ENCODE measurements at places on chromosomes 2 and 18.

- DNase-seq, result no peak
Observed at GRCh38 chr18:29494371-29494770, 1317.4 kb upstream of the CDH2 start.

DNA sequence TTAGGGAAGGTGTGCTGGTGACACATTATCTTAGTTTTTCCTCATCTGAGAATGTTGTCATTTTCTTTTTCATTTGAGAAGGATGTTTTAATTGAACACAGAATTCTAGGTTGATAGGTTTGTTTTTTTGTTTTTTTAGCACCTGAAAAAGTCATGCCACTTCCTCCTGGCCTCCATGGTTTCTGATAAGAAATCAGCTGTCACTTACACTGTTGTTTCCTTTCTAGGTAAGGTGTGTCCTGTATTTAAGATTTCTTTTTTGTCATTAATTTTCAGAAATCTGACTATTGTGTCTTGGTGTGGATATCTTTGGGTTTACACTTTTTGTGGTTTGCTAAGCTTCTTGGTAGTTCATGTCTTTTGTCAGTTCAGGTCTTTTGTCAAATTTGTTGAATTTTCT, 99.3 kb downstream of the ROCK1 start:
- DNase-seq, result no peak

GRCh38 chr2:224221455-224221913, 180.4 kb downstream of the FAM124B start:
- no peak for DNase-seq

- no peak for DNase-seq
Observed at GRCh38 chr2:29855924-29856639, 65.3 kb downstream of the ALK start.

DNA sequence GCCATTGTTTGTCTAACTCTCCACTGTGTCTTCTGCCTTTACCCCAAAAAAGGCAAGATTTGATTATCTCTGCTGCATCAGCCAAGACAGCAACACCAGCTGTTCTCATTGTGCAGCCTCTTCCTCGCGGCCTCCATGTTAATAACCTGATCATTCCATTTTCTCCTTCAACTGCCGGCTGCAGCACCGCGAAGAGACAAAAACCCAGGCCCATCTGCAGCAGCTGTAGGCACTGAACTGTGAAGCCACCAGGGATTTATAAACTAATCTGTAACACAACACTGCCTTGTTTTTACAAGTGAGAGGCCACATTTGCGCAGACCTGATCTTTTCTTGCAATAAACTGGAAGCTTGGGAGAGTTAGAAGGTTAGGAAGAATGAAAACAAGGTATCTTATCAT, 147.8 kb downstream of the SATB2 start:
- no peak for DNase-seq

GRCh38 chr18:74624466-74624865, 26.8 kb downstream of the ZNF407 start:
- DNase-seq, result no peak

DNA sequence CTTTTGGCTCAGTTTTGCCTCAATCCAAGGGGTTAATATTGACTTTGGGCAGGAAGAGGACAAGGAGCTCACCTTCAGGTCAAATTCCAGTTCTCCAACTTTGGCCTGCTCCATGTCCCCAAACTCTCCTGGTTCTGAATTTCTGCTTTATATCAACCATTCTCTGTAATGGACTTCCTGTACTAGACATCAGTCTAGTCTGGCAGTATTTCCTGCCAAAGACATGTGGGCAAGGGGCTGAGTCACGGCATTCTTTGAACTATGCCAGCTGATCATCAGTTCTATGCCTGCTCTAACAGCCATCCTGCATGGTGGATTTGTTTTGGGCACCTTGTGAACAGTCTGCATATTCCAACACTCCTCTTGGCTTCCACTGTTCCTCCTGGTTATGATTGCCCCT, 199.4 kb downstream of the ZEB2 start:
- DNase-seq, result no peak

DNA sequence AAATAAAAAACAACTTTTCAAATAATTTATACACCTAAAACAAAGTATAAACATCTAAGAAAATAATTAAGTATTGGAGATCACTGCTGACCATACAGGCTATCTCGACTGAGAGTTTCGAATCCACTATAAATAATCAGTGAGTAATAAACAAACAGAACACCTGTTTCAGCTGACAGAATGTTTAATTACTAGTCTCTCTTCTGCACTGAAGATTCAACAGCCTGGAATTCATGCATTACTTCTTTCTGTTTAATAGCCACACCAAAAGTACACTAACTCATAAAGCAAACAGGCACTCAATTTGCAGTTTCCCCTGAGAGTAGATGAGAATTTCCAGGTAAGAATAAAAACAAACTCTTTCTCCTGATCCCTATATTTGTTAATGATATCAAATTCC, 138.5 kb downstream of the RBMS1 start:
- no peak for DNase-seq

DNA sequence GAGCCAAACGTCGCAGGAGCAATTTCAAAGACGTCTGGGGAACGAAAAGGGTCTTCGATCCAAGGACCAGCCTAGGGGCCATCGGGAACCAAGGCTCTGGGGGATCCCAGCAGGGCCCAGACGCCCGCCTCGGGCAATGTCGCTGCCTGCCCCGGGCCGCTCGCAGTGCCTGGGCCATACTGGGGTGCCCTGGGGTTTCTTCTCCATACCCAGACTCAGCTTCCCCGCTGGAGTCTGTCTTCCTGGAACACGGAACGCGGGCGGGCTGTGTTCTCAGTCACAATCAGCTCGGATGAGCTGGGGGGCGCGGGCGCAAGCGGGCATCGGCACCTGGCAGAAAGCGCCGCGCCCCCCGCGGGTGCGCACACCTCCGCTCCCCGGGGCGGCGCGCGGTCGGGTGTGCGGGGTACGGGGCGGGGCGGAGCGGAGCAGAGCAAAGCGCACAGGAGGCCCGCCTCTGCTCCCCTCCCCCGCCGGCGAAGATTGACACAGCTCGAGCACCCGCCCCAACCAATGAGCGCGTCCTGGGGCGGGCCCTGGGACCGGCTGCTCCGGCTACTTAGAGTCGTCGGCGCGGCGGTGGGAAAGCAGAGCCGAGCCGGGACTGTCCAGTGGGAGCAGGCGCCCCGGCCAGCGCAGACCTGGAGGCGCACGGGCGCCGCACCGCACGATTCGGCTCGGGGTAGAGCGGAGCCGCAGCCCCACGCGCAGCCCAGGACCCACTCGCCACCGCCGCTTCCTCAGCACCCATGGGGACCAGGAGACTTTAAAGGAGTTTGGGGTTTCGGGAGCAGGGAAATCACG, at the start of gene LRATD1:
TSS of gene LRATD1 (plus strand) at position 585 of the 804 bp plus-strand sequence. CDS start 1,263 bp downstream, outside the sequence.
- DNase-seq, result no peak

DNA sequence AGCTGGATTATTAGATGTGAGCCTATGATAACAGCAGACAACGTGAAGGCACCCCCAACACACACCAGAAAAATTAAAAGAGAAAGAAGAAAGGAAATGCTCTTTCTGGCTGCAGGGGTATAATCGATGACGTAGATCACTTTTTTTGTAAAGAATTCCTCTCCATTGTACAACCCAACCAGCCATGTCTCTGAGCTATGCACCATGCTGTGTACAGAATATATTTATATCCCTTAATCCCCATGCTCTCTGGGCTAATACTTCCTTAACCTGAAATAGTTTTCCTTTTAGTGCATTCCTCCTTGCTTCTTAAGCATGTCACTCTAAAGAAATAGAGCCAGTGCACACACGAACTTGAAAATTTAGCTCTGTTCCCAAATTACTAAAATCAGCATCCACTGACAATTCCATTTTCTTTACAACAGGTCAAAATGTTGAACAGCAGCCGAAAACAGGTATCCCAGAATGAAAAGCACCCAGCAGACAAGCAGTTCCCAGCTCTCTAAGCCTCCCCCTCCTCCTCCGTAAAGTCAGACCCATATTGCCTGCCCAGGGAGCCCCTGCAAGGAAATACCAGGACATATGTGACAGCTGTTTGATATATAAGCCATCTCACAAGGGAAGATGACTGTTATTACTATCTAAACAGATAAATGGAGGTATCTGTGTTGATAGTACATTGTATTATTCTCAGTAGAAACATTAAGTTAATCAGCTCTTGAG, 247.4 kb upstream of the RAB6C start:
- no peak for DNase-seq

GRCh38 chr18:22547807-22548561, 130.3 kb upstream of the CTAGE1 start:
- DNase-seq, result no peak

DNA sequence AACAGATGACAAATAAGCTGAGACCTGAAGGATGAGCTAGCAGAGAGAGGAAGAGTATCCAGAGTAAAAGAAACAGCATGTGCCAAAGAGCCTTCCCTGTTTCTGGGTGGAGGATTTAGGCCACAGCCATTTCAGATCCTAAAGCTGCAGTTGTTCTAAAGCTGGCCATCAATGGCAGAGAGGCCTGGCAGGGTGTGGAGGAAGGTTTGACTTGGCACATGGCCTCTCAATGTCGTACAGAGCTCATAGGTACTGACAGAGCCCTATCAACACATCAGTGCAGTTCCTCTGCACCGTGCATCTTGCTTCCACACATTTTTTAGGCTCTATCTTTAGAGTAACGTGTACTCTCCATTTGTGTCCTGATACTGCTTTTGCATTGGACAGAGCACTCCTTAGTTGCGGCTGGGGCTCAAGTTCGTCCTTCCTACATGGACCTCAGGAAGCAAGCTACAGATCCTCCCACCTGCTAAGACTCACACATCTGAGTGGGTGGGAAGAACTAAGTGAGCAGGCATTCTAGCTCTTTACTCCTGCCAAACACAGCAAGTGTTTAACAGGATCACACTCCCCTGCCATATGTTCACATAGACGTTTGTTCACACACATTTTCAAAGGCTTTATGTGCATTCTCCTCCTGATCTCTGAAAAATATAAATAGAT, 3.0 kb upstream of the CHMP3 start:
- DNase-seq, result no peak

- no peak for DNase-seq
Observed at GRCh38 chr2:127563458-127564428, 28.3 kb downstream of the MYO7B start.

- DNase-seq, result no peak
Observed at GRCh38 chr2:100614455-100615000, 51.7 kb downstream of the PDCL3 start.

GRCh38 chr2:99545604-99546003, 55.8 kb upstream of the REV1 start:
- DNase-seq, result no peak

- DNase-seq, result no peak
Observed at GRCh38 chr2:59080451-59081181, 839.5 kb upstream of the FANCL start.

GRCh38 chr18:79775441-79776221, 22.1 kb upstream of the KCNG2 start:
- DNase-seq, result no peak

- DNase-seq, result no peak
Observed at GRCh38 chr2:166932032-166932431, 43.8 kb downstream of the XIRP2 start.

DNA sequence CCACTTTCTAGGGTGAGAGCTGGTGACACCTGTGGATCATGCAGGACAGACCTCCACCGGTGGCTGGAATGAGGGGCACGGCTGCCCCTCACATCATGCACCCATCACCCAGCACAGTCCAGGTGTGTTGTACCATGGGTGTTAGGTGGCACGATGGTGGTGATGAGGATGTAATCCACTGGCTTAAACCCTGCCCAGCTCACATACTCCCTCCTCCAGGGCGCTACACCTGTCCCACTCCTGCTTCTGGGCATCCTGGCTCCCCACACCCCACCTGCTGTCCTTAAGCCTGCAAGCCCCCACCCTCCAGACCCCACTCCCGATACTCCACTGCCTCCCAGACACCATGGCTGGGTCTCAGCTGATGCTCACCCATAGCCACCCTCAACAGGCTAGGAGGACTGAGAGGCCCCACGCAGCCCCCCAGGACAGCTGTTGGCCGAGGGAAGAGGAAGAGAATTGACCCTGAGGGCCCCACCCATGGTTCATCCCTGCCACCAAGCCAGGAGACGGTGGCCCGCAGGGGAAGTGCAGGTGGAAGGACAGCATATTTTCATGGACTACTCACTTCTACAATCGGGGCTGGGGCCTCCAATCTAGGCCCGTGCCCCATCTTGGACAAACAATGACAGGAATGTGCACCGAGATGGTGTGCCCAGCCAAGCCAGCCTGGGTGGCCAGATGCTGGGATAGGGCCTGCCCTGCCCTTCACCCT, 34.3 kb downstream of the MAL start:
- DNase-seq, result no peak

GRCh38 chr2:235561450-235561849, 67.6 kb downstream of the AGAP1 start:
- no peak for DNase-seq
